ENCODE measurements at places on chromosomes 11 and 22.
A peak's percentile ranks its signal among the peaks of the same experiment; 100 is the strongest.

DNA sequence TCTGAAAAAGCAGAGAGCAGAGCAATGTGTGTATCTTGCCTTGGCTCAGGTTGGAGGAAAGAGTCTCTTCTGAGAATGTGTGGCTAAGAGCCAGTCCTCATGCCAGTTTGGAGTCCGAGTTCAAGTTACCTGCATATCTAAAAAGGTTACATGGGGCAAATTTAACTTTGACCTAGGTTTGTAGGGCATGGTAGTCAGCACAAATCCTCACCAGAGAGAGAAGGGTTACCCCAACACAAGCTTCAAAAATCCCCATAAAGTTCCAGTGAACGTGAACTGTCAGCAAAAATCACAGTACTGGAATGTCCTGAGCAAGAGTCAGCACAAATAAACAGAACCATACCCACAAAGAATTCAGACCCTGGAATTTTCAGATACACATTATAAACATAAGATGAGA lies 13.8 kb downstream of the SDHD start:
- DNase-seq = peak; percentile 89

GRCh38 chr11:3000032-3000961 lies 8.2 kb upstream of the NAP1L4 start:
- peak; percentile 86 for DNase-seq

DNA sequence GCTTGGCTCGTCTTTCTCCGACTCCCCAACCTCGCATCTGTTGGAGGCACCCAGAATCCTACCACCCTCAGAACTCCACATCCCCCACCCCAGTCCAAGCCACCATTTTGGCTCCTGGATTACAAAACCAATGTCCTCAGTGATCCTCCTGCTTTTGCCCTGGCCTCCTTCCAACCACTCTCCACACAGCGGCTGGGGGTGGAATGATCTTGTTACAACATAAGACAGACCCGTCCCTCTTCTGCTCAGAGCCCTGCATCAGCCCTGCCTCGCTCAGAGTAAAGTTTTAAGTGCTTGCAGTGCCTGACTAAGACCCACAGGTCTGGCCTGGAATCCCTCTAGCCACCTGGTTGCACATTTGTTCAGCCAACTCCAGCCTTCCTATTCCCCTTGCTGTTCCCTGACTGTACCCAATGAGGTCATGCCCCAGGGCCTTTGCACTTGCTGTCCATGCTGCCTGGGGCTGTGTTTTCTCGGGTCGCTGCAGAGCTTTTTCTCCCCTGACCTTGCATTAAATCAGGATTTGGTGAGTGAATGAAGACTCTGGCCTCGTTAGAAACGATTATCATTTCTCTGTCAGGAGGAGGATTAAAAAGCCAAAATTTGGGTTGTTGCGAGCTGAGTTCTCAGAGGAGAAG lies 67.3 kb downstream of the IGF2 start:
- peak; percentile 72 for DNase-seq

GRCh38 chr11:771617-772204 lies 5.6 kb downstream of the GATD1 start:
- DNase-seq = no peak

DNA sequence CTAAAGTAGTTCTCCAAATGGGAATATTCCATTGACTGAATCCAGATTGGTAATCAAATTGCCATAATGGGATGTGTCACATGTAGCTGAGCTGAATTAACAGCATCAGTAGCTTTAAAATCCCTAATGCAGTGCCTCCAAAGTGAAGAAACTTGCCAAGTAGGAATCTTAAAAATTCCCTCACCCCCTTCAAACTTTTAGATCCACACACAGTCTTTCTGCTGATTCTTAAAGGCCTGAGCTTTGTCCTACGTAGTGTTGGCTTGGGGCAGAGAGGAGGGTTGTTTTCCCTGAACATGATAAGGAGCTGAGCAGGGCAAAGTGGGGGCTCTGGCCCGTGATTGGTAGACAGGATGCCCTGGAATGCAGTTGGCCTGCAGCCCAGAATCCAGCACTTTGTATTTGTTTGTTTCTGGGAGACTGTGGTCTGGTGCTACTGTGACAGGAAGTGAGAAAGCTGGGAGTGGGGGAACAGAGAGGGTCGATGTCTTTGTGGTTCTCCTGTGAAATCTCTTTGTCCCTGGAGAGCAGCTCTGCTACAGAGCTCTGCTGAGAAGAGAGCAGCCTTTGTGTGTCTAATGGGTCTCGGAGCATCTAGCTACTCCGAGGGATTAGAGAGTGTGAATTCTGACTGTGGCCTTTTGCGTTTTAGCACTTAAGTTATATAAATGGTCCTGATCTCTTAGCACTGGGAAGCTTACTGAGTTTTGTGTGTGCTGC lies 16.9 kb downstream of the CTNND1 start:
- DNase-seq = peak; percentile 99

DNA sequence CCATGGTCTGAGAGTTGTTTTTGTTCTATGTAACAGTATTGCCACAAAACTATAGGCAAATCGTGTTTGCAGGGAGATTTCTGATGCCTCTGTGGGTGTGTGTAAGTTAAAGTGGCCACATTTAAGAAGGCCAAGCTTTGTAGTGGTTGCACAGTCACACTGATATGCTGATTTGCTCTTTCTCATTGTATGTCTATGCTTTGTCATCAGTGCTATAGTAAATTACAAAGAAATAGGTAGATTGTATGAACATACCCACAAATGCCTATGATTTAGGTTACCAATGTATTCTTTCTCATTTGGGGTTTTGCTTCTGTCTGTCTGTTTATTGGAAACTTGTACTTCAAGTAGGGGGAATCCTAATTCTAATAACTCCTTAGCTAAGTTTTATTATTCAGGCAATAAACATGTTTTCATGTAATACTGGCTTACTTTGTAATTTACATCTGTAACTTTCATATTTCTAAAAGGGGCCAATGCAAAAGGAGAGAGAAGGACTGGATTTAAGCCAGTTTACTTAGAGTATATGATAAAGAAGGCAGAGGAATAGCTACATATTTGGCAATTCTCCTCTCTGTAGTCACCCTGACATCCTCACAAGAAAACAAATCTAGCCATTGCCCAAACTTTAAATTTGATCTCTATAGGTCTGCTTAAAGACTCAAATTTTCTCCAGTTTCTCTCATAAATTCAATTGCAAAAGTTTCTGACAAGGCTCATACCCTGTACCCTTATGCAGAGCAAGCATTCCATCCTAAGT lies 2.0 kb downstream of the FIBIN start:
- DNase-seq = peak; percentile 48

GRCh38 chr11:58060939-58061672 lies 30.4 kb downstream of the OR6Q1 start:
- no peak for DNase-seq

DNA sequence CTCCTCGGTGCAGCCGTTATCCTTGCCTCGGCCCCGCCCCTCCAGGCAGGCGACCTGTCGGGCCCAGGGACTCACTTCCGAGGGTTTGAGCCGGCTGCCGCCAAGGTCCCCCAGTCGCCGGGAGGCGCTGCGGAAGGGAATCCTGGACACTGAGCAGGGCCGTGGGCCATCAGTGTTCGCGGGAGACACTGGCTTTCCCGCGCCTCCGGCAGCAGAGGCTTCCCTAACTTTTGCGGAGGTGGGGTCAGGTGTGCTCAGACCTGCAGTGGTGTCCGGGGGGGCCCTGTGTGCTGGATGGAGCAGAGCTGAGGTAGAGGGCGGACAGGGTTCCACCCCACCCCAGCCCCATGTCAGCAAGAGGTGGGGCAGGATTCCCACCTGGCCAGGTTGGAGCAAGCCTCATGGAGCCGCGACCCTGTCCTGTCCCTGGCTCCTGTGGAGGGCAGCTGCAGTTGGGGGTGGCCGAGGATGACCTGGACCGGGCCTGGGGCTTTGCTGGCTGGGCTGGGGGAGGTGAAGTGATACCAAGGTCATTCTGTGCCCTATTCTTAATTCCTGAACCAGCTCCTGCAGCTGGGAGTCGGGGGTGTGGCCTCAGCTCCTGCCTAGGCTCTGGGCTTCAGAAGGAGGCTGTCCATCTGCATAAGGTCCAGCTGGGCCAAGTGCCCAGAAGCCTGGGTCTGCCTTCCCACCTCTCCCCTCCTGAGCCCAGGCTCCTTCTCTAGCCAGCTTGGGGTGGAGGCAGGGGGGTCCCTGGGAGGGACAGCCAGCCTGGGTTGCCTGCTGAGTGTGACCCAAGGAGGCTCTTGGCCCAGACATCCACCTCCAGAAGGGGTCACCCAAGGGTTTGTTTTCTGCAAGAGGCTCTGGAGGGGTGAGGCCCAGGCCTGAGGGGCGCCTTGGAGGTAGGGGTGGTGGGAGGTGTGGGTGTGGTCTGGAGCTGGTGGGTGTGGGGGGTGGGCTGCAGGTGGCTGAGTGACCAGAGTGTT lies 8.4 kb downstream of the TSPAN4 start:
- DNase-seq = no peak

GRCh38 chr11:78802058-78802761 lies 227.5 kb upstream of the NARS2 start:
- peak; percentile 65 for DNase-seq

GRCh38 chr11:2929950-2930703 lies 907 bp upstream of the PHLDA2 start:
- peak; percentile 61 for DNase-seq

- DNase-seq = no peak
These were observed 58.9 kb downstream of the SHANK2 start for GRCh38 chr11:71193431-71193830.

DNA sequence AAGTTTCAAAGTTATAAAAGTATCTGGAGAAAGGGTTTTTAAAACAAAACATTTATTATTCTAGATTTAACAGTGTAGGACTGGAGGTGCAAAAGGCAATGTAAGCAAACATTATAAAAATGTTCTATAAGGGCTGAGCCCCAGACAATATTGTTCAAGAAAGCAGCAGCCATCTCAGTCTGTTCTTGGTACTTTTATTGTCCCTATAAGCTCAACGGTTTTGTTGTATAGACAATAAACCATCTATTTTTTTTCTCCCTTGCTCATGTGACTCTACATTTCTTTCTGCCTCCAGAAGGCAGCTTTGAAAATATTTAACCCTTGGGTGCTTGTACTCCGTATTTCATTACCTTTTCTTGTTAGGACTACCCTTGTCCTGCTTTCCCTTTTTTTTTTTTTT lies 25.2 kb upstream of the NXPE2 start:
- DNase-seq = no peak

GRCh38 chr22:20867179-20868024 lies 8.6 kb downstream of the SNAP29 start:
- DNase-seq = peak; percentile 76

- DNase-seq = no peak
These were observed 36.6 kb downstream of the RCOR2 start for GRCh38 chr11:63880403-63880790.

DNA sequence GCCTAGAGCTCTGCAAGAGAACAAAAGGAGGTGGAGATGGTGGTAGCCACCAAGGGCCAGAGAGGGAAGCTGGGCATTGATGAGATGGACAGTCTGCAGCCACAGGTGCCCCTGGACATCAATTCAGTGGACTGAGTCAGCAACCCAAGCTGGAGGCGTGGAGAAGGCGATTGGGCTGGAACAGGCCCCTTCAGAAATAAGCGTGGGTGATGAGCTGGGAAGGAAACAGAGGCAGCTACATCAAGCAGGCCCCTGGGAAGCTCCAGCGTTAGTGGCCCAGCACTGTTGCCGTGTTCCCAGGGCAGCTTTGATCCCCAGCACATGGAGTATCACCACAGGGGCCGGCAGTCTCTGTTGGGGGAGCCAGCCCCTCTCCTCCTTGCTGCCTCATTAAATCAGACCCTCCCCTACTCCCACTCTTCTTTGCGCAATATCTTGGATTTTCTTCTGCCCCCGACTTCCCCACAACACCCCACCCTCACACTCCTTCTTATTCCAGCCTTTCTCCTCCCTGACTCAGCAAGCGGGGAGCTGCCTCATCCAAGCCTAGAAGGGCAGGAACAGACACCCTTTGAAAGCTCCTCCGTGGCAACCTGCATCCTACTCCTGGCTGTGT lies 31.7 kb upstream of the OAF start:
- no peak for DNase-seq

DNA sequence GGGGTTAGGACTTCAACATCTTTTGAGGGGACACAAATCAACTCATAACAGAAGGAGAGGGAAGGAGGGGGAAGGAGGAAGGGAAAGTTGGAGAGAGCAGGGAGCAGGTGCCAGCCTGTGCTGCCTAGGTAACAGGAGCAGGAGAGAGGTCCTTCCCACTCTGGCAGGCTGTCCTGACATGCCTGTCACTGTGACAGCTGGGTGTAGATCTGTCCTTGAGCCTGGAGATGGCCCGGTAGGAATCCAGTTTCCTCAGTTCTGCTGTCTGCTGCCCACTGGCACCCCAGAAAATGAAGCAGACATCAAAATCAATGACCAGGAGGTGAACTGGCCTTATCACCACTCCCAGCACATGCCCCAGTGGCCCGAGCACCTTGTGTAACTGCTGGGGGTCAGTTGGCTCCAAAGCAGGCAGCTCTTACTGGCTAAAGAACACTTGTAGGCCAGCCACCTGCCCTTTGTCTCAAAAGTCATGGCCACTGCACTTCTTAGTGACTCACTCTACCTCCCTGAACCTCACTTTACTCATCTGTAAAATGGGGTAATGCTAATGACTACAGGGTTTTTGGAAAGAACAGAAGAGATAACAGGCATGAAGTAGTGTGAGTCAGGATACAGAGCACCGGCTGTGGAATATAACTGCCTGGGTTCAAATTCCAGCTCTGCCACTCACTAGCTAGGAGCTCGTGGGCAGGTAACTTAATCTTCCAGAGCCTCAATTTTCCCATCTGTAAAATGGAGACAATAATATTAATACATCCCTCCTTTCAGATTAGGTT lies 8.0 kb upstream of the TSPAN18 start:
- no peak for DNase-seq

GRCh38 chr11:57458060-57458409 lies 2.3 kb upstream of the RTN4RL2 start:
- DNase-seq = no peak

DNA sequence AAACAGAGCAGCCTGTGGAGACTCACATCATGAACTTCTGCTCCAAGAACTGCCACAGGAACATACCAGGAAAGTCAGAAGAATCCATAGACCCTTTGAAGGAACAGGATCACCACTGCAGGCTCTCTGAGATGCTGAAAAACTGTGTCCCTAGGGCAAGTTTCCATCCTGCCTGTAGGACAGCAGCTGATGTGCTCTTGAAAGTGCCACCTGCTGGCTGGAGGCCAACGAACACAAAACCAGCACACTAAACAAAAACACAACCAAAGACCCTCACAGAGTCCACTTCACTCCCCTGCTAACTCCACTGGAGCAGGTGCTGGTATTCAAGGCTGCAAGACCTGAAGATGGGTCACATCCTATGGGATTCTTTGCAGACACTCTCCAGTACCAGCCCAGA lies 12.0 kb upstream of the NXPE1 start:
- DNase-seq = no peak

GRCh38 chr11:46520971-46521745 lies 72.7 kb downstream of the AMBRA1 start:
- peak; percentile 79 for DNase-seq

GRCh38 chr11:115049796-115050195 lies 371.5 kb downstream of the NXPE2 start:
- DNase-seq = no peak

- DNase-seq = no peak
These were observed 884 bp downstream of the IL10RA start for GRCh38 chr11:117986981-117987574.

- no peak for DNase-seq
These were observed 8.8 kb downstream of the ZW10 start for GRCh38 chr11:113764527-113765219.
